HepG2 (cell line): ENCODE measurements at places on chromosomes 4 and X.

DNA sequence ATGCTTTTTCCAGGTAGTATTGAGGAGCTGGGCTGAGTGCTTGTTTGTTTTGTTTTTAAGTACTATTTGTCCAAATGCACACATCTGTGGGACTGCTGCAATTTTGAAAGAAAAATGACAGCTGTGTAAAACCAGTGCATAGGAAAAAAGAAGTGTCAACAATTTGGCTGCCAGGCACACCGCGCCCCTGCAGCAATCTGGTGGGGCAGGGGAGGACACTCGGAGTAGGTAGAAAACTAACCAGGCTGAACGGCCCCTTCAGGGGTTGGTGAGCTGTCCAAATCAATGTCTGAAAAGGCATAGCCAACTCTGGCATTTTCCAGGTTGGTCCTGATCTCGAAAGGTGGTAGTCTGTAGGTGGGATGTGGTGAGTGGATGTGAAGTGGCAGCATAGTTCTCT, 1.1 kb downstream of the LDOC1 start:
- DNase-seq = no peak

GRCh38 chr4:125123570-125124109, 191.1 kb upstream of the FAT4 start:
- DNase-seq = no peak

GRCh38 chr4:27381815-27382214, 521.2 kb downstream of the STIM2 start:
- no peak for DNase-seq

DNA sequence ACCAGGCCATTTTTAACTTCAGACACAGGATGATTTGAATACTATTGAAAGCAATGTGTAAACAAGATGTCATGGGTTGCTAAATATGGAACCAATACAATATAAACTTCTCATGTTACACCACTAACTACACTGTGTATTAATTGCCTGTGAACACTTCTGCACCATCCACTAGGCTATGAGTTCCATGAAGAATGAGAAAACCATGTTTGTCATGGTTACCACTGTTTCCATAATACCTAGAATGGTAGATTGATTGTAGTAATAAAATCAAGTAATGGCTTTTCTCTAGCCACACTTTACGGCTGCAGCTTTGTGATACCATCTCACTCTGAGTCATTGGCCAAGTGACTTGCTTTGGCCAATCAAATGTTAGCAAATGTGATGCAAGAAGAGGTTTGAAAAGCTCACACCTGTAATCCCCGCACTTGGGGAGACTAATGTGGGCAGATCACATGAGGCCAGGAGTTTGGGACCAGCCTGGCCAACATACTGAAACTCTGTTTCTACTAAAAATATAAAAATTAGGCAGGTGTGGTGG, 19.9 kb upstream of the CYBB start:
- no peak for DNase-seq

DNA sequence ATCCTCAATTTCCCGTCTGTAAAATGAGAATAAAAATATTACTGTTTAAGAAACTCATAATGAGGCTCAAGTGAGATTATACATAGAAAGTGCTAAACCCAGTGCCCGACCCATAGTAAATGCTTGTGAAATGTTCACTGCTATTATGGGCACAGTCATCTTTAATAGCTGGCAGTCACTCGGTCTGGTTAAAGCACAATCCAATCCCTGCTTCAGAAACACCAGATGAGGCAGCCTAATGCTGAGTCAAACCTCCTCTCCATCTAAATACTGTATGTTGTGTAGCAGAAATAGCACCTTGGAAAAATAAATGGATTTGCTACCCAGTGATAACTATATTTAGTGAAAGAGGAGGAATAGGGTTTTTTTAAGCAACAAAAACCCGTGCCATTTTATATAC, 14.5 kb downstream of the EVC2 start:
- no peak for DNase-seq

- DNase-seq = no peak
Observed at GRCh38 chr4:59597536-59598329, 1602.4 kb upstream of the ADGRL3 start.

DNA sequence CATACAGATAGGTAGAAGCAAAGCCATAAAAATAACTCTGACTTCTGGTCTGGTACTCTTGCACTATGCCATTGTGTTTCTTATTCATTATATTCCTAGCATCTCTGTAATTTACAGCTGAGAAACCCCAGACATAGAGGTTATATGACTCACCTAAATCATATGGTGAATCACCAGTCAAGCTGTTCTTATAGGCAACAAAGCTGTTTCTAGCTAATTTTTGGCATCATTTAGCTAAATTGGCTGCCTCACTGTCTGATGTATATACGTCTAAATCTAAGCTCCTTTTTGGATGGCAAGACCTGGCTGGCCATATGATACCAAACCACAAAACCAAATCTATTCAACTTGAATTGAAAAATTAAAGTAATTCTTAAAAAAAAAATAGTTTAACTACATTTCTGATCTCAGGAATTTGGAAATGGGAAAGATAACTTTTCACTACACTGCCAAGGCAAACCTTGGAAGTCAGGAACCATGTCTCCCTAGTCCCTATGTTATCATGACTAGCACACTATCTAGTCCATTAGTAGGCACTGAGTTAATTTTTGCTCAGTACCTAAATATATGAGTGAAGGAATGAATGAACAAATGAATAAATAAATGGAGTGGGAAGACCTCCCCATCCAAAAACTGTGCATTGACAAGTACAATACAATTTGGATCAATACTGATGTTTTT, 41.3 kb upstream of the STAG2 start:
- no peak for DNase-seq

- no peak for DNase-seq
Observed at GRCh38 chrX:53265771-53266574, 15.4 kb downstream of the IQSEC2 start.

DNA sequence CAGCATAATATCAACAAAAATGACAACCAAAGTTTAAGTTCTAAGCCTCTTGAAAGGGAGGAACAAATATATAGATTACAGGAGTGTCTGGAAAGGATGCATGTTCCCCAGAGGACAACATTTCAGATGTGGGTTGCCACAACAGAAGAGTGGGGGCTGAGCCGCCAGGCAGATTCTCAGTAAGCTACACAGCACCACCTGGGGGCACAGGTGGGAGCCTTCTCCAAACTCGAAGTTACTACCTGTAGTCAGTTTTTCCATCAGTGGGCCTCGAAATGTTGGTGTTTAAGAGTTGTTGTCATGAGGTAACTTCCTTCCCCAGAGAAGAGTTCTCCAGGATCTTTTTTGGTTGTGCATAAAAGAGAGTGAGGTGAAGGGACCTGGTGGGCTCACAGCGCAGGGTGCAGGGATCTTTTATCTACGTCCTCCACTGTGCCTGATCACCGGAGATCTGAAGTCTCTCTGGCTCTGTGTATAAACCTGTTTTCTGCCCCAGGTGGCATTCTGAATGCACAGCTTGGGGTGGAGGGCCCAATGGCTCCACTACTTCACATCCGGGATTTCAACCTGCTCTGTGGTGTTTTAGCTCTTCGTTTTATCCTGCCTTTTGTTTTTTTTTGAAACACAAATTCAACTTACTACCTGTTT, 58.4 kb upstream of the STS start:
- DNase-seq = no peak

GRCh38 chr4:173486714-173487392, 43.2 kb downstream of the HAND2 start:
- DNase-seq = no peak

GRCh38 chr4:105634402-105635080, 73.9 kb downstream of the INTS12 start:
- DNase-seq = no peak

- DNase-seq = no peak
Observed at GRCh38 chr4:188552741-188553275, 413.6 kb downstream of the TRIML1 start.

DNA sequence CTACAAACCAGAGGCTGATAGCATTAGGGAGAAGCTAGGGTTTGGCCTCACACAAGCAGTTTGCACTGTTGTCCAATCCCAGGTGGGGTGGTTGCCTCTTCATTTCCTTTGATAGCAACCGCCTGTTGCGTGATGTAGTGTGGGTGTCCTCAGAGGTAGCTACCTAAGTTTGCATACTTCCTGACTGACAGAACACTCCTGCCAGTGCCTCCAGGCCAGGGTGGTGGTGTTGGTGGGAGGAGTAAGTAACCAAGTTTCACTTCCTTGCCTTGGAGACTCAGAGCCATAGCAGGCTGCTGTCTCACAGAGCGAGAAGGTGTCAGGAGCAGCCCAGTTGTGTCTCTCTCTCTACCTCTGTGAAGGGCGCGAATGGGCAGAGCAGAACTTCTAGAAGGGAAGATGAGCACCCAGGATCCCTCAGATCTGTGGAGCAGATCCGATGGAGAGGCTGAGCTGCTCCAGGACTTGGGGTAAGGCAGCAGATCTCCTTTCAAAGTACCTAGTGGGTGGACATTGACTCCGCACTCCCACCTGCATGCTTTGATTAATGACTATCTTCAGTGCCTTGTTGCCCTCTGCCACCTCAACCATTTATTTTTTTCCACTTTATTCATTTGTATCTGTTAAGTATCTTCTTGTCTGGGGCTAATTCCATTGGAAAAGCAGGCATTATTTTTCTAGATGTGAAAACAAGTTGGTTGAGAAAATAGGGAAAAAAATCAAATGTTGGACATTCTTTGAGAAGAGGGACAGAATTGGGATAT, at the start of gene DAPP1:
Gene DAPP1, plus strand, starts transcription at position 283 of the 764 bp plus-strand sequence. Its CDS starts 87 bp downstream, at position 370.
- no peak for DNase-seq

DNA sequence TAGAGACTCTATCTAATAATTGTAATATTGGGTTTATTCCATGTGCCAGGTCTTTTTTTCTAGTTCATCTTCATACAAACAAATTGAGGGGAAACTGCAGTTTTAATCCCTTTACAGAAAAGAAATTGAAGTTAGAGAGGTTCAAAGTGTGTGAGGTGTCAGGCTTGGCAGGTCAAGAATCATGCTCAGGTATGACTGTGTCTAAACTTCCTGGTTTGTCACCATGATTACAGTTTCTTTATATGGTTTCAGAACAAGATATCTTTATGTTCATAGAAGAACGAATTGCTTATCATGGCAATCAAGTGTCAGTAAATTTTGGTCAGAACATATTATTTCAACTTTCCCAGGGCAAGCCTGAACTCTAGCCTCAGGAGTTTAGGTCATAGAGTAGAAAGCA, 460.4 kb downstream of the RAPGEF2 start:
- DNase-seq = no peak

GRCh38 chrX:101677028-101677427, 17.4 kb upstream of the ARMCX2 start:
- DNase-seq = no peak
